ENCODE measurements at places on chromosomes 6 and 20.

GRCh38 chr6:33628401-33628964, 7.4 kb downstream of the ITPR3 start:
- DNase-seq, result no peak

GRCh38 chr20:49973981-49974380, 8.8 kb upstream of the SNAI1 start:
- no peak for DNase-seq

DNA sequence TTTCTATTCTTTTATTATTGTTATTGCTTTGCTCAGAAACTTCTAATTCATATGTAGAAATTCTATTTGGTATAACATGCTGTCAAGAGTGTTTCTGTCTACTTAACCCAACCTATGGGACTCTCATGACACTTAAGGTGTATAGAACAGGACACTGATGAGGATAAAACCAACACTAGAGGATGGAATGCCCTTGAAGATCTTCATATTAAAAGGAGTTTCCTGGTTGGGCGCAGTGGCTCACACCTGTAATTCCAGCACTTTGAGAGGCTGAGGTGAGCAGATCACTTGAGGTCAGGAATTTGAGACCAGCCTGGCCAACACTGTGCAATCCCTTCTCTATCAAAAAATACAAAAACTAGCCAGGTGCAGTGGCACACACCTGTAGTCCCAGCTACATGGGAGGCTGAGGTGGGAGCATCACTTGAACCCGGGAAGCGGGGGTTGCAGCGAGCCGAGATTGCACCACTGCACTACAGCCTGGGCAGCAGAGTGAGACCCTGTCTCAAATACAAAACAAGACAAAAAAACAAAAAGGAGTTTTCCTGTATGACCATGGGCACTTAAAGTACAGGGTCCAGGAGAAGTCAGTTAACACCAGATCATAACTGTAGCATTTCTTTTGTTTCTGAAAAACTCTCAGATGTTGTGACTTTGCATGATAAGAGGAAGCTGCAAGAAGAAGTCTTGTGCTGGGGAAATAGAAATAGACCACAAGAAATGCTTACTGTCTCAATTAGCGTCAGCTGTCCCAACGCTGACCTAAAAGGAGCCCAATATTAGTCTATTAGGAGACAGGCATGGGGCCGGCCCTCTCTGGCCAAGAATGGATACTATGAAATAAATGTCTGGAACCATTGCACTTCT, 38.9 kb upstream of the CD2AP start:
- no peak for DNase-seq

- DNase-seq, result no peak
Observed at GRCh38 chr6:9140172-9140571, 704.8 kb upstream of the SLC35B3 start.

- DNase-seq, result no peak
Observed at GRCh38 chr6:150406948-150407347, 38.1 kb downstream of the IYD start.

DNA sequence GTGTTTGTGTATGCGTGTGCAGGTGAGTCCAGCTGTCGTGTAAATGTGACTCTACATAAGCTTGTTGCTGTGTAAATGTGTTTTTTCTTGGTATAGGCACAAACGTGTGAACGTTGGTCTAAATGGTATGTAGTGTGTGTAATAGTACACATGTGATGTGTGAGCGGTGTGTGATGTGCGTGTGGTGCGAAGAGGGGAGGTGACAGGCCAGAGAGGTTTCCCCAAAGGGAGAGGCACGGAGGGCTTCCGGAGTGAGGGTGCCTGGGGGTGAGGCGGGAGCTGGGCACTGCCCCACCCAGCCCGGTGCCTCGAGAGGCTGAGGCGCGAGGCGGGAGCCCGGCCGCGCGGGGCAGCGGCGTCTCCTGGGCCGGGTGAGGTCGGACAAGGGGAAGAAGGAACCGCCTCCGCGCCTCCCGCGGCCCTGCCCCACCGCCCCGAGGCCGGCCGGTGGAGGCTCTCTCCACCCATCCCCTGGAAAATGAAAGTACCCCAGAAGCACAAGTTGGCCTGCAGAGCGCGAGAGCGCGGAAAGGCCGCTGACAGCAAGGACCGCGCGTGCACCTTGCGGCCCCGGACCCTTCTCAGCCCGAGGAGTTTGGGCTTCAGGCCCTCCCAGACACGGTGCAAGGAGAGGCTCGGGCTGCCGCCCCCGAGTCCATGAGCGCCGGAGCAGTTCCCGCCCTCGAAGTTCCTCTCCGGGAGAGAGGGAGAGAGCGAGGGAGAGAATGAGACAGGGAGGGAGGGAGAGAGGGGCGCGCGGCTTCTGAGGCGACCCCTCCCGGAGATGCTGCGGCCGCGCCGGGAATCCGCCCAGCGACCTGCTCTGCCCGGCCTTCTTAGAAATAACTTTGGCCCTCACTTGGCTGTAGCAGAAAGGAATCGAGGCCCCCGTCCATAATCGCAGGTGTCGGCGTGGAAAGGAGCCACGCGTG, 43.2 kb upstream of the OSTM1 start:
- no peak for DNase-seq

- DNase-seq, result no peak
Observed at GRCh38 chr6:129634411-129635230, 75.4 kb downstream of the ARHGAP18 start.

- DNase-seq, result no peak
Observed at GRCh38 chr6:157304899-157305663, 18.2 kb downstream of the TMEM242 start.

DNA sequence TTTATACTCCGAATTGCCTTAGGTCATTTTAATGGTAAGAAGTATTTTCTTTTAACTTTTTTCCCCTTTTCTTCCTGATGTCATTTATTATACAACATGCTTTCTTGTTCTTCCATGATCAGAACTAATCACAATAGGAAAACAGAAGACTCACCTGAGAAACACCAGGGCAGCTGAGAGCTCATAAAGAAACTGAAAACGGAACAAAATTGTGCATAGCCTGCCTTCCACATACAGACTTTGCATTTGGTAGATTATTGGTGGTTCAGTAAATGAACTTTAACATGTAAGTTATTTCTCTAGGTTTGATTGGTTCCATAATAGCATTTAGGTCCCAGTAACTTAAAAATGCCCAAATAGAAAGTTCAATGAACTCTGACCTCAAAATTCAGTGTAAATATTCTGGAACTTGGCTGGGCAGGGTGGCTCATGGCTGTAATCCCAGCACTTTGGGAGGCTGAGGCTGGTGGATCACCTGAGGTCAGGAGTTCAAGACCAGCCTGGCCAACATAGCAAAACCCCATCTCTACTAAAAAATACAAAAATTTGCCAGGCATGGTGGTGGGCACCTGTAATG, 161.1 kb upstream of the DTNBP1 start:
- no peak for DNase-seq

DNA sequence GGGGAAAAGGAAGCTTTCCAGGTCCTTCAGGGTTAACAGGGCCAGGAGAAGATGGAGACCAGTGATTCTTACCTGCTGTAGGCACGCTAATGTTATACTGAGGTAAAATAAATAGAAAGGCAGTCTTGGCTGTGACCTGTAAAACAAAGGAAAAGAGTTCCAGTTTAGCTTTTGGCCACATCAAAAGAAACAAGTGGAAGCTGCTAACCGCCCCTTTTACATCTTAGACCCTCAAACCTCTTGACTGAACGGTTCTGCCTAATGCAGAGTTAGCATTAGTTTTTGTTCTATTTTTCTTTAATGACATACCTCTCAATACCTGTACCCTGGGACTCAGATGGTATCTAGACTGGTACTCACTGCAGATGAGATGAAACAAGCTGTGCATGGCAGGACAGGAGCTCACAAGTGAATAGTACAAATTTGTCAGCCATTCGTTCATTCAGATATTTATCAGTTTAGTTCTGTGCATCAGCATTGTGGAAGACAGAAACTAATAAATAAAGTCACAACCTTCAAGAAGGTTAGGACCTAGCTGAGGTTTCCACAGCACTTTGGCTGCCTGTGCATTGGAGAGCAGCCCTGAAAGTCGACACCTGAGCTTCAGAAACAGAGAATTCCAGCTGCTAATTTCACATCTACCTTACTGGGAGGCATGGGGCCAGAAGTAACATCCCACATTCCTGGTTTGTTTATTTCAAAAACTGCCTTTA, 41.0 kb downstream of the TRAM2 start:
- DNase-seq, result no peak

All from stimulated activated CD4-positive, alpha-beta T cell treated with anti-CD3 and anti-CD28 coated beads, Interleukin-1b, Interleukin-23, amount 100 ng/mL, for 1 hour (primary cell).